Activated B cell treated with CpG ODN at 0.5 μM for 24 hours (primary cell): ENCODE measurements at places on chromosomes 1 and 21. TPM values are rescaled to one million over a fixed set of nuclear protein-coding genes. Genes with fewer than 3 reads are reported as not detected.

OLIG2 gene
- not detected in 2 replicates for total RNA-seq

DENND4B gene
- total RNA-seq = 217 and 257 TPM in 2 replicates

CD1B gene
- not detected in 2 replicates for total RNA-seq

DDR2 gene
- 0.09 and 0.27 TPM in 2 replicates for total RNA-seq

DNA sequence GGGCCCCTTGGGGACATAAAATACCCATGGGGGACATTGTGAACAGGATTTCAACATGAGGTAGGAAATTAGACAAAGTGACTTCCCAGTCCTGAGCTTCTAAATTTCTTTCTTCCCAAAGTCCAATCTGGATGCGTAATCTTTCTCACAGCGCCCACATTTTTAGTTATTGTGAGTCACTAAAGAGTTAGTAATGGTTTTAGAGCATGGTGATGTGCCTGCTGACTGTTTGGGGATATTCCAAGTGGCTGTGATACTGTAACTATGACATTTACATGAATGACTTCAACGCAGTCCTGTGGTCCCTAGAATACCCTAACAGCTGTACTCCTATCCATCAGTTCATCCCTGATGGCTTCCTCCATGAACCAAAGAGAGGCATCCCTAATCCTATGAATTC, 224.0 kb upstream of the COA6 start:
- H3K27me3 ChIP-seq = peaks cover 20% of the 10 kb centered on the region
- H3K36me3 ChIP-seq = no peaks in the 10 kb centered on the region
- H3K4me1 ChIP-seq = no peaks in the 10 kb centered on the region
- no peak for DNase-seq
- no peak overlapping the region for H3K4me3 ChIP-seq
- no peak overlapping the region for H3K27ac ChIP-seq

GRCh38 chr1:199038156-199038555, 399.3 kb downstream of the PTPRC start:
- H3K27ac ChIP-seq = no peak overlapping the region
- no peaks in the 10 kb centered on the region for H3K27me3 ChIP-seq
- peaks cover 34% of the 10 kb centered on the region for H3K4me1 ChIP-seq
- H3K36me3 ChIP-seq = no peaks in the 10 kb centered on the region
- no peak for DNase-seq

DNA sequence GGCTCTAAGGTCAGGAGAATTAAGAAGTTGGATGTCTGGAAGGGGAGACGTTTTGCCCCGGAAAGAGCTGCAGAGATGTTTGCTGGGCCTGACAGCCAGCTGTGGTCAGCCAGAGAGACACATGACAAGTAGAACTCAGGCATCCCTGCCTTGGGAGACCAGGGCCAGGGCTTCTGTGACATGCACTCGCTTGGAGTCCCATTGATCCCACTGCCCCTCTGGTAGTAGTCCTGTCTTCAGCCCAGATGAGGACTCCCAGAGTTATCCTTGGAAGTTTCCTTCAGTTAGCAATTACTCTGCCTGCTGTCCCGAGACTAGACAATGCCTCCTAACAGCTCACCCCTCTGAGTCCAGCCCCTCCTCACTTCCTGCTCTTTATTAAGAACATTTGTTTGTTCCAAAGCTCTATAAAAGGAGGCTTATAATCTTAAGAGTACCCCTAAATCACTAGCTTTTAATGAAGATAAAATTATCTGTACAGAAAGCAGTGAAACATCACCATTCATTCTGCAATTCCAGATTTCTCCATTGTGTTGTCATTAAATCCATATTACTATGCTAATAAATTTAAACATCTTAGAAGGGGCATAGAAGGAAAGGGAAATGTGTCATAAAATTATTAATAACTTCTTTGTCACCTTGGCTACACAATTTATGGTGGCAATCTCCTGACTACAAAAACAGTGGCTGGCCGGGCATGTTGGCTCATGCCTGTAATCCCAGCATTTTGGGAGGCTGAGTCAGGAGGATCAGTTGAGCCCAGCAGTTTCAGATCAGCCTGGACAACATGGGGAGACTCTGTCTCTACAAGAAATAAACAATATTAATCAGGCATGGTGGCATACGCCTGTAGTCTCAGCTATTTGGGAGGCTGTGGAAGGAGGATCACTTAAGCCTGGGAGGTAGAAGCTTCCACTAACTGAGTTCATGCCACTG, 94.2 kb downstream of the KCNK1 start:
- no peaks in the 10 kb centered on the region for H3K4me1 ChIP-seq
- no peaks in the 10 kb centered on the region for H3K36me3 ChIP-seq
- no peak overlapping the region for H3K27ac ChIP-seq
- no peaks in the 10 kb centered on the region for H3K27me3 ChIP-seq
- no peak for DNase-seq

DNA sequence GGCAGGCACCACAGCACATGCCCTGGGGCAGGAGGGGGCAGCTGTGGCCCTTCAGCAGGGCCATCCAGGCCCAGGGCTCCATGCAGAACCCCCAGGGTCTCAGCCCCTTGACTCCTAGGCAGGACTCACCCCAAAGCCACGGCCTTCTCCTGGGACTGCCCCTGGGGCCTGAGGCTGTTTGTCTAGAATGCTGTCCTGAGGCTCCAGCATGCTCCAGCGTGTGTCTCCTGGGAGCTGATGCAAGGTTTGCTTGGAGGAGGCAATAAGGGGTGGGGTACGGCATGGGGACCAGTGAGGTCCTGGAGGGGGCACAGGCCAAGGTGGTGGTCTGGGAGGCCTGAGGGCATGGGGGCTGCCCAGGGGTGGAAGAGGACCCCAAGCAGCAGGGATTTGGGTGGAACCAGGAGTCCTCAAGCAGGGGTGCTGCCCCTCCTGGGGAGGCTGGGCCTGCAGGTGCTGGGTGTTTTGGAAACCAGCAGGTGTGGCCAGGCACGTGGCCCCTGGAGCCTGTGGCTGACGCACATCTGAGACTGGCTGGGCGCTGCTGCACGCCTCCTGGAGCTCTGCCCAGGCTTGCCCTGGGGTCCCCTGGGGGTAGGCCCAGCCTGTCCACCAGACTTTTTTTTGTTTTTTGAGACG, 7.8 kb upstream of the CALML6 start:
- H3K4me1 ChIP-seq = peaks cover 26% of the 10 kb centered on the region
- peak overlapping the region; percentile 78 for H3K4me3 ChIP-seq
- peak; percentile 38 for DNase-seq
- H3K27ac ChIP-seq = peak overlapping the region; percentile 46

GRCh38 chr1:165539306-165539705, 4.5 kb upstream of the LRRC52 start:
- no peak for DNase-seq
- H3K27ac ChIP-seq = no peak overlapping the region
- no peaks in the 10 kb centered on the region for H3K4me1 ChIP-seq
- H3K36me3 ChIP-seq = no peaks in the 10 kb centered on the region

GRCh38 chr1:30600258-30600657, 123.1 kb downstream of the MATN1 start:
- peaks cover 13% of the 10 kb centered on the region for H3K27me3 ChIP-seq
- no peak overlapping the region for H3K27ac ChIP-seq
- H3K36me3 ChIP-seq = no peaks in the 10 kb centered on the region
- no peak for DNase-seq
- H3K4me3 ChIP-seq = no peak overlapping the region
- no peaks in the 10 kb centered on the region for H3K4me1 ChIP-seq

GRCh38 chr1:205270764-205271163, 43.0 kb downstream of the TMCC2 start:
- no peaks in the 10 kb centered on the region for H3K36me3 ChIP-seq
- no peaks in the 10 kb centered on the region for H3K27me3 ChIP-seq

- H3K4me3 ChIP-seq = no peak overlapping the region
- H3K27ac ChIP-seq = no peak overlapping the region
- no peak for DNase-seq
- H3K4me1 ChIP-seq = no peaks in the 10 kb centered on the region
- H3K27me3 ChIP-seq = peaks cover under 1% of the 10 kb centered on the region
- no peaks in the 10 kb centered on the region for H3K36me3 ChIP-seq
These were observed 19.0 kb upstream of the CYP4A11 start for GRCh38 chr1:46960250-46960649.

GRCh38 chr1:2334883-2335534, 56.3 kb downstream of the MORN1 start:
- H3K4me3 ChIP-seq = no peak overlapping the region
- H3K27ac ChIP-seq = no peak overlapping the region
- no peaks in the 10 kb centered on the region for H3K27me3 ChIP-seq
- DNase-seq = no peak
- no peaks in the 10 kb centered on the region for H3K4me1 ChIP-seq

DNA sequence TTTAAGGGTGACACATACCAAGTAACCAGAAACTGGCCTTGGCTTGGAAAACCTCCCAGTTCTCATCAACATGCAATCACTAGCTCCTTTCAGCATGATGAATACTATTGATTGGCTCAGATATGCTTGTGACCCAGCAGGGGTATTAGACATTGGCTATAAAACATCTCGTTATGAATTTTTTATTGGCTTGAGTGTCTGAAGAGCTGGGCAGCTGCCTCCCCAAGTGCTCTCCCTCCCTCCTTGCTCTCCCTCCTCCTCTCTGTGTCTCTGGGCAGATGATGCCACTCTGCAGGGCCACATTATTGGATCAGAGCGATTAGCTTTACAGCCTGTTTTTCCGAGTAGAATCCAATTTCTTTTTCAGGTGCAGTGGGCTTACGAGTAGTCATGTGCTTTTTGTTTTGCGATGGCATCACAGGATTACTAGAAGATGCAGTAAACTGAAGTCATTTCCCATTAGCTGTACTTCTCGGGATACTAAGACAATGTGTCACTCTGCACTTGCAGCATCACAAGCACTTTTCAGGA, 79.3 kb upstream of the ATF3 start:
- no peak overlapping the region for H3K27ac ChIP-seq
- peaks cover 23% of the 10 kb centered on the region for H3K27me3 ChIP-seq
- H3K36me3 ChIP-seq = no peaks in the 10 kb centered on the region
- no peak overlapping the region for H3K4me3 ChIP-seq

DNA sequence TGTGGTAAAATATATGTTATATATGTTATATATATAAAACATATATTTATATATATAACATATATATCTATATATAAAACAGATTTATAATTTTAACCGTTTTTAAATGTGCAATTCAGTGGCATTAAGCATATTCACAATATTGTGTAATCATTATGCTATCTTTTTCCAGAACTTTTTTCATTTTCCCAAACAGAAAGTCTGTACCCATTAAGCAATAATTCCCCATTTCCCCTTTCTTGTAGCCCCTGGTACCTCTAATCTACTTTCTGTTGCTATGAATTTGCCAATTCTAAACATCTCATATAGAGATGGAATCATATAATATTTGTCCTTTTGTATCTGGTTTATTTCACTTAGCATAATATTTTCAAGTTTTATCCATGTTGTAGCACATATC, 10.7 kb upstream of the ARHGEF11 start:
- peaks cover 38% of the 10 kb centered on the region for H3K27me3 ChIP-seq
- H3K4me1 ChIP-seq = no peaks in the 10 kb centered on the region
- no peak overlapping the region for H3K4me3 ChIP-seq
- no peak overlapping the region for H3K27ac ChIP-seq
- H3K36me3 ChIP-seq = peaks cover 4% of the 10 kb centered on the region

DNA sequence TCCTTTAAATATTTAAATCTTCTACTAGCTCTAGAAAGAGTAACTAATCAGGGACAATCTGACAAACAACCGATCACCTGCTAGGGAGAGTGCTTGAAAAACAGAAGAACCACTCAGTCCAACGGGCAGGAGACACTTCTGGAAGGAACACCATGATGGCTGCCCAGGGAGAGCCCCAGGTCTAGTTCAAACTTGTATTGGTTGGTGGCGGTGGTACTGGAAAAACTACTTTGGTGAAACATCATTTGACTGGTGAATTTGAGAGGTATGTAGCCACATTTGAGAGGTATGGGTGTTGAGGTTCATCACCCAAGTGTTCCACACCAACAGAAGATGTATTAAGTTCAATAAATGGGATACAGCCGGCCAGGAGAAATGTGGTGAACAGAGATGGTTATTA, 4.8 kb upstream of the WDR47 start:
- no peaks in the 10 kb centered on the region for H3K36me3 ChIP-seq
- no peak for DNase-seq
- H3K4me1 ChIP-seq = peaks cover 3% of the 10 kb centered on the region

DNA sequence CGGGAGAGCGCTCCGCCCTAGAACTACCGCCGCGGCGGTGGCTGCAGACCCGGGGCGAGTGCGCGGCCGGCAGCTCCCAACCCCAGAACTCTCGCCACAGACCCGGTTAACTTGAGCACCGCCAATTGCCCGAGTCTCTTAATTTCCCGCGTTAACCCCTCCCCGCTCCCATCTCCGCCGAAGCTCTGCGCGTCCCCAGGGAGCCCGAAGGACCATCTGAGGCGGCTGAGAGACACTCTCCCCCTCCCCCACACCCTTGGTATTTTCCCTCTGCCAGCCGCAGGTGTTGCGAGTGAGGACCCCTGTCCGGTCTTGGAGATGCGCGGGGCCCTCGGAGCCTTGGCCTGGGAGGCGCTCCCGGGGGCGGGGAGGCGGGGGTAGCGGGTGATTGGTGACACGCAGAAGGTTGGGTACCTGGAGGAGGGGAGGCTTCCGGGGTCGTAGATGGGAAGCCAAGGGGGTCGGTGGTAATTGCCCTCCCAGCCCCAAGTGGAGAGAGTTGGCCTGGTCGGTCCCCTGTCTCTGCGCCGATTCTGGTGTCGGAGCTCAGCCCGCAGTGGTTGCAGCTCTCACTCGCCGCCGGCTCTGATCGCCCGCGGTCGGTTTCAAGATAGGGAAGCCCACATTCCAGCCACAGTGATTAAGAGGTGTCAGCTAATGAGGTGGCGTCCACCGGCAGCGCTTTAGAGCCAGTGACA, 858 bp upstream of the SUSD4 start:
- H3K27me3 ChIP-seq = peaks cover 44% of the 10 kb centered on the region
- DNase-seq = no peak
- H3K36me3 ChIP-seq = no peaks in the 10 kb centered on the region

DNA sequence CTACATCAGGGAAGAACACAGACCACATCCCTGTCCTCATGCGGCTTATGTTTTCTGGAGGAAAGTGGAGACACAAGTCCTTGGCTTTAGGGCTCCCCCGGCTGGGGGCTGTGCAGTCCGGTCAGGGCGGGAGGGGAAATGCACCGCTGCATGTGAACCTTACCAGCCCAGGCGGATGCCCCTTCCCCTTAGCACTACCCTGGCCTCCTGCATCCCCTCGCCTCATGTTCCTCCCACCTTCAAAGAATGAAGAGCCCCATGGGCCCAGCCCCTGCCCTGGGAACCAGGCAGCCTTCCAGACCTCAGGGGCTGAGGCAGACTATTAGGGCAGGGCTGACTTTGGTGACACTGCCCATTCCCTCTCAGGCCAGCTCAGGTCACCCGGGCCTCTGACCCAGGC, 45.5 kb downstream of the TNNT2 start:
- DNase-seq = no peak
- no peaks in the 10 kb centered on the region for H3K36me3 ChIP-seq
- H3K4me1 ChIP-seq = no peaks in the 10 kb centered on the region
- H3K27ac ChIP-seq = no peak overlapping the region

GRCh38 chr1:42774928-42775526, 8.0 kb downstream of the C1orf50 start:
- peaks cover 13% of the 10 kb centered on the region for H3K4me1 ChIP-seq
- H3K27ac ChIP-seq = no peak overlapping the region
- H3K27me3 ChIP-seq = no peaks in the 10 kb centered on the region
- H3K36me3 ChIP-seq = peaks cover 73% of the 10 kb centered on the region
- no peak overlapping the region for H3K4me3 ChIP-seq
- no peak for DNase-seq

GRCh38 chr1:6658359-6659060, 33.8 kb downstream of the THAP3 start:
- no peak overlapping the region for H3K27ac ChIP-seq
- H3K4me1 ChIP-seq = no peaks in the 10 kb centered on the region
- DNase-seq = no peak
- no peaks in the 10 kb centered on the region for H3K27me3 ChIP-seq
- H3K36me3 ChIP-seq = peaks cover 40% of the 10 kb centered on the region
- no peak overlapping the region for H3K4me3 ChIP-seq

GRCh38 chr1:19725606-19726005, 60.9 kb downstream of the HTR6 start:
- no peaks in the 10 kb centered on the region for H3K4me1 ChIP-seq
- no peak overlapping the region for H3K4me3 ChIP-seq
- H3K27ac ChIP-seq = no peak overlapping the region
- no peak for DNase-seq
- peaks cover 53% of the 10 kb centered on the region for H3K36me3 ChIP-seq
- H3K27me3 ChIP-seq = no peaks in the 10 kb centered on the region
